Fibroblast of upper back skin (primary cell): ENCODE measurements at places on chromosomes 2 and 18.

DNA sequence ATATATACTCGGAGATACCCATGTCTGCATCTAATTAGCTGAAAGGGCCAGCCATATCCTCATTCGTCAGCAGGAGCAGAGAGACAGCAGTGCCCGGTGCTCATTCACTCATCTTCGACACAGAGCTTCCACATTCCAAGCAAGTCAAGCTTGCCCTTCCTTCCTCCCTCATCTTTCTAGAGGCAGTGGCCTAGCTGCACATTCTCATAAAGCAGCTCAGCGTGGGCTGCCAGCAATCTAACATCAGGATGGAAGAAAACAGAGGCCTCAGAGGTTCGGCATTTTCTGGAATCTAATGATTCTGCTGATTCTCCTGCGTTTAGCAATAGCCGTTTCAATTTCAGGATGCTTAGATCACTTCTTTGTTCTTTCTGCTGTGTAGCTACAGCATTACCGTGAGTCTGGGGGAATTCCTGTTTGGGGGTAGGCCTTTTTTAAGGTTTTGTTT is 68.8 kb downstream of the CLHC1 start:
- DNase-seq: peak; percentile 88

- DNase-seq: no peak
These were observed 97.2 kb downstream of the DTNA start for GRCh38 chr18:34807106-34807796.

DNA sequence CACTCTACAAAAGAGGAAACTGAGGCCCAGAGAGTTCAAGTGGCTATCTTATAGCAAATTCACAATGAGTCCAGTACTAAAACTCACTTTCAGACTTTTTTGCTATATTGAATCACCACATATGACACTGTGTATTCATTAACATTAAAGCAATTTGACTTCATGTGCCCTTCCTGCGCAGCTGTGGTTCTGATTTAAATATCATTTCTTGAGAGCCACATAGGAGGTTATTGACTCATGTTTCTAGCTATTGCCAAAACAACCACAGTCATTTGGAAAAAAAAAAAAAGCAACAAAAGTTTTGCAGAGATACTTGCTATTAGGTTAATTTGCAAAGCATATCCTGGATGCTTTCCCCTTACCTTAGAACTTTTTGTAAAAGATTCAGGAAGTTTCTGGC is 341.2 kb downstream of the PIK3C3 start:
- no peak for DNase-seq

DNA sequence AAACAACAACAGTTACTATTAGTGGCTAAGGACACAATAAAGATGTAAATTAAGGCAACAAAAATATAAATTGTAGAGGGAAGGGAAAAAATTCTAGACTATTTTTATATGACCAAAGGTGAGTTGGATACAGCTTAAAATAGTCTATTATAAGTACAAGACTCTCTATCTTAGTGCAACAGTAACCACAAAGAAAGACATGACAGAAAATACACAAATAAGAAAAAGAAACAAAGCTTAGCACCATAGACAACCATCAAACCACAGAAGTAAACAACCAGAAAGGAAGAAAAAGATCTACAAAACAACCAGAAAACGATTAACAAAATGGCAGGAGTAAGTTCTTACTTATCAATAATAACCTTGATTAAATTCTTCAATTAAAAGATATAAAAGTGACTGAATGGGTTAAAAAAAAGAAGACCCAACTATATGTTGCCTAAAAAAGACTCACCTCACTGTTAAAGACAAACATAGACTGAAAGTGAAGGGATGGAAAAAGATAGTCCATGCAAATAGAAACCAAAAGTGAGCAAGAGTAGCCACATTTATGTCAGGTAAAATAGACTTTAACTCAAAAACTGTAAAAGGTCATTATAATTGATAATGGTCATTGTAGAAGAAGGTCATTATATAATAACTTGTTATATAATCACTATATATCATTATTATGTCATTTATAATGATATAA is 62.5 kb downstream of the USP40 start:
- DNase-seq: no peak

DNA sequence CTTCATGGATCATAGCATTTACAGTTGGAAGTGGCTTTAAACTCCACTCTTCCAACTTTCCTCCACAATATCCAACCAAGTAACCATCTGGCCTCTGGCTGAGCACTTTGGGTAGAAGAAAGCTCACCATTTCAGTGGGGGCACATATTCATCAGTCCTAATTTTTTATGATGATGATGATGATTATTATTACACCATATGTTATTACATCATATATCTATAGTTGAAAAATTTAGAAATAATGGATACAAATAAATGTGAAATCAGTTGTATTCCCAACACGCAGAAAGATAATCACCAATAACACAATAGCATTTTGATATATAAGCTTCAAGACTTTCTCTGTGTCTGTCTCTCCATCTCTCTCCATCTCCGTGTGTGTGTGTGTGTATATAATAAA is 26.6 kb upstream of the ZCCHC2 start:
- DNase-seq: no peak

DNA sequence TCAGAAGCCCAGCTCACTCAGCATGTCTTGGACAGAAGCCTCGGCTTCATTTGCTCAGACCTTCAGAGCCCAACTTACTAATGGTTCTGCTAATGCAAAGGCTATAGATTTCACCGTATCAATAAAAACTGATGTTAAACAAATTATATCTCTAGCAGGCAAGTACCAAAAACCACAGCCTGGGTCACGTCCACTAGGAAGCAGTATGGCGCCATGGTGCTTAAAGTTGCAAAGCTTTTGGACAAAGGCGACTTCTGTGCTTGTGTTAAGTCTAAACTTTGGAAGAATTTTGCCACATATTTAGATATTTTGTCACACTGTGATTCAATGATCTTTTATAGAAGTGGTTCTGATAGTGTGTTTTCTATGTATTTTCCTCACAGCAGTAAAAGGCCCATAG is 276.8 kb upstream of the PARD3B start:
- DNase-seq: no peak

GRCh38 chr2:23361152-23361551 is 23.8 kb upstream of the KLHL29 start:
- no peak for DNase-seq

DNA sequence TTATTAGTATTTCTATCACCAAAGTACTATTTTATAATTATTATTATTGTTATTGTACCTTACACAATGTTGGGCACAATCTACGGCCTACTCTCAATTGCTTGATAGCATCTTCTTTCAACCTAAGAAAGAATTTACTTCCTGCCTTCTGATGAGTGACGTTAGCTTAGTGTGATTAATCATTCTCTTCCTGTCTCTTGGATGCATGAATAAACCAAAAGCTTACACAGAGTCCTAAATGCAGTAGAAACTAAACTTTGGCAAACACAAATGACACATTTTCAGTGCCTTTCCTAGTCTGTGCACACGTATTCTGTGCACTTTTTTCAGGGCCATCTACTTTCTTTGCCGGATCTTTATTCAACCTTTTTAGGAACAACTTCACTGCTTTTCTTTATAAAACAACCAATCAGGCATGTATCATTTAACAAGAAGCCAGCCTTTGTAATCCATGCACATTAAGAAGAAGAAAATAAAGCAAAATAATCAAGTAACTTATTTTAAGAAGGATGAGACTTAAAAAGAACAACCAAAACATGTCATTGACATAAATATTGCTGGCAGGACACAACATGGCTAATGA is 19.1 kb downstream of the TRAK2 start:
- peak; percentile 69 for DNase-seq

DNA sequence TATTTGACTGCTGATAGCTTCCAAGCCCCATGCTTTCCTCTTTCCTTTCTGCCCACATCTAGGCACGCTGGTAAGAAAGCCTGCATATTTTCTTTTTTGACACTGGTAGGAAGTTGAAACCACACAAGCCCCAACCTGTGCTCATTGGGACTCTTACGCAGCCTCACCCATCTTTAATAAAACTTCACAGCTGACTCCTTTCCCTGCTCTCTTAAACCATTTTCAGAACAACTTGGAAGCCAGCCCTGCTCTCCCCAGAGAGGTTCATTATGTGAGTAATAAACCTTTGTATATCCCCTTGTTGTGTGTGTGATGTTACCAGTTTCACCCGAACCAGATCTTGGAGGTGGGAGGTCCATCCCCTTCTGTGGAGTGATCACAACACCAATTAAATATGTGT is 268.4 kb downstream of the GPD2 start:
- no peak for DNase-seq

GRCh38 chr2:158738363-158738762 is 56.8 kb upstream of the DAPL1 start:
- no peak for DNase-seq

GRCh38 chr18:31041271-31042083 is 1.1 kb downstream of the DSC3 start:
- DNase-seq: no peak

DNA sequence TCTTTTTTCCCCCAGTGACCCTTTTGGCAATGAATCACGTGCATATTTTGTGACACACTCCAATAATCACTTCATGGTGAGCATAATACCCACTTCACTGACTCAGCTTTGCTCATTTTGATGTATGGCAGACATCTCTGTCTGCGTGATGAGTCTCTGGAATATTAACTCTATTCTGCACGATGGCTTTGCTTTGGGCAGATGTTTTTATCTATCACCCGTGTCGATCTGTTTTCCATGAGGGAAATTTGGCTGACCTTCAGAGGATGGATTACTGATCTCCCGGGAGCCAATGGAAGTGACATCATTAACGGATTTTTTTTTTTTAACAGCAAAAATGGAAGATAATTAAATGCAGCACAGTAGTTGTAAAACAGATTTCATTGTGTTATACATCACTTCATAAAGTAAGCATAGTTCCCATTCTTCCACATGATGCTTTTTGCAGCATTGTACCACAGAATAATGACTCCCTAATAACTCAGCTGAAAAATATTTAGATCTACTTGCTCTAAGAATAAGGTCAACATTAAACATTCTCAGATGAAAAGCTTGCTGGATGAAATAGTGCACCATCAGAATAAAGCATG is 29.8 kb downstream of the CDC42EP3 start:
- DNase-seq: peak; percentile 97

- no peak for DNase-seq
These were observed 105.6 kb upstream of the RFX8 start for GRCh38 chr2:101580528-101580927.

- no peak for DNase-seq
These were observed 11.9 kb downstream of the OTOF start for GRCh38 chr2:26465981-26466471.

DNA sequence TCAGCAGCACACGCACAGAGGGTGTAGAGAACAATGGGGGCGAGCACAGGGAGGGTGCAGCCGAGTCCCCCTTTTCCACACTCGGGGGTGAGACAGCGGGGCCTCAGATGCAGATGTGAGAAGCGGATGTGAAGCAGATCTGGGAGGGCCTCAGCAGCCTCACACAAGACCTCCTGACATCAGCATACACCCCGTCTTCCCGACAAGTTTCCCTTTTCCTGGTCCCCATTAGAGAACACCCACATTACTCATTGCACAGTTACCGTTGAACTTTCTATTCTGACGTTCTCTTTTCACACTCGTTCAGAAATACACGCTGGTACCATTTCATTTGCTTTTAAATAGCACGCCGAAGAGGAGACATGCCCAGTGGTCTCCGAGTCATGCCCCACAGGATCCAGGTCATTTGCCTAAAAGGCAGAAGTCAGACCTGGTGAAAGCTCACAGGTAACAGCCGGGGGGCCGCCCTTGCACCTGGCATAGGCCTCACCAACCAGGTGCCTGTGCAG is 129.5 kb upstream of the ID2 start:
- DNase-seq: no peak

- DNase-seq: no peak
These were observed 116.4 kb downstream of the RTP5 start for GRCh38 chr2:241985986-241986329.

- DNase-seq: no peak
These were observed 46.2 kb downstream of the CCBE1 start for GRCh38 chr18:59651071-59651470.

DNA sequence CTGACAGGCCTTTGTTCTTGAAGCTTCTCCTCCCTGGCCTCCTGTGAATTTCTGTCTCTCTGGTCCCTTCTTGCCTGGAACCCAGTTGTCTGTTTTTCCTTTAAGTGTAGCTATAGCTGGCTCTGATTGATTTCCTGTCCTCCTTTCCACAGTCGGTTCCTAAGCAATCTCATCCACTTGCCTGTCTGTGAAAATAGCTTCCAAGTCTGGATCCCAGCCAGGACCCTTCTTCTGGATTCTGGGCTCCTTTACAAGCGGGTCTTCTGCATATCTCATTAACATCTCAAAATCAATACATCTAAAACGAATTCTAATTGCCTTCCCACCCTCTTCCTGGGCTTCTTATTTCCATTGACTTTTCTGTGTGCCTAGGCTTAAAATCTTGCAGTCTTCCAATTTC is 124.9 kb downstream of the DAW1 start:
- DNase-seq: no peak

- no peak for DNase-seq
These were observed 140.1 kb upstream of the HAAO start for GRCh38 chr2:42932271-42933151.
